Activated CD4-positive, alpha-beta T cell treated with anti-CD3 and anti-CD28 coated beads, Interleukin-2, amount 10 ng/mL, durations not matched to agents 24 days and 14 days (primary cell): ENCODE measurements at places on chromosomes 1 and 21.
A peak's percentile ranks its signal among the peaks of the same experiment; 100 is the strongest.

DNA sequence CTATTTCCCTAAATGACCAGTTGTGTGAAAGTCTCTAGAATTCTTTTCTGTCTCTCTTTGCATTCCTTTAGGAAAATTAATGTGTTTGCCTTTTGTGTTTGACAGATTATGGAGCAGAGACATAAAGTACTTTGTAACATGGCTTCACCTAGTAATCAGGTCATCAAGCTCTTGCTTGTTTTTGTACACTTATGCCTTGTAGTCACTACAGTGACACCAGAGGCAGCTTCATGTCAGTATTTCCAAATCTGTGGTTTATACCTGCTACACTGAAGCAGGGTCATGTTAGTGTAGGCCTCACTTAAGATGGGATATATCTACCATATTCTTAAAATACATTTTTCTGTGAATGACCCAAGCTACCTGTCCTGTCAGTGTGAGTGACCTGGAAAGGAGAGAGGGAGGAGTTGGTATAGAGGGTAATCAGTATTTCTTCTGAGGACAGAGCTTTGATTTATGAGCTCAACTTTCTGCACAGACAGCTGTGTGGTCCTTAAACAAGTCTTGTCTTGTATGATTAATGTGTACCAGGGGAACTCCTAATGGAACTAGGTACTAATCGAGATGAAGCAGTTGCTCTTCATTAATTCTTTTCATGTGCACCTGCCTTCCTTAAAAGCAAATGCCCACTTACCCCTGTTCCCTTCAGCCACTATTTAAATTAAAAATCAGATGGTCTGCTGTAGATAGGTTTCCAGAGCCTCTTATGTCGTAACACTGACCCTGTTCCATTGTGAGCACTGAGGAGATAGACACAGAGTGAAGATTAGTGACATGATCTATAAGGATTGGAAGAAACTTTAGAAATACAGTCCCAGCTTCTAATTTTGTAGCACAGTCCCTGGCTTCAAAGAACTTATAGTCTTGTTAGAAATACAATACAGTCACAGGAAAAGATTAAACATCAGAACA is 45.7 kb downstream of the MACO1 start:
- H3K4me3 ChIP-seq, result no peak overlapping the region
- no peak for DNase-seq
- peaks cover 21% of the 10 kb centered on the region for H3K36me3 ChIP-seq
- peaks cover 34% of the 10 kb centered on the region for H3K4me1 ChIP-seq
- H3K27me3 ChIP-seq, result no peaks in the 10 kb centered on the region

DNA sequence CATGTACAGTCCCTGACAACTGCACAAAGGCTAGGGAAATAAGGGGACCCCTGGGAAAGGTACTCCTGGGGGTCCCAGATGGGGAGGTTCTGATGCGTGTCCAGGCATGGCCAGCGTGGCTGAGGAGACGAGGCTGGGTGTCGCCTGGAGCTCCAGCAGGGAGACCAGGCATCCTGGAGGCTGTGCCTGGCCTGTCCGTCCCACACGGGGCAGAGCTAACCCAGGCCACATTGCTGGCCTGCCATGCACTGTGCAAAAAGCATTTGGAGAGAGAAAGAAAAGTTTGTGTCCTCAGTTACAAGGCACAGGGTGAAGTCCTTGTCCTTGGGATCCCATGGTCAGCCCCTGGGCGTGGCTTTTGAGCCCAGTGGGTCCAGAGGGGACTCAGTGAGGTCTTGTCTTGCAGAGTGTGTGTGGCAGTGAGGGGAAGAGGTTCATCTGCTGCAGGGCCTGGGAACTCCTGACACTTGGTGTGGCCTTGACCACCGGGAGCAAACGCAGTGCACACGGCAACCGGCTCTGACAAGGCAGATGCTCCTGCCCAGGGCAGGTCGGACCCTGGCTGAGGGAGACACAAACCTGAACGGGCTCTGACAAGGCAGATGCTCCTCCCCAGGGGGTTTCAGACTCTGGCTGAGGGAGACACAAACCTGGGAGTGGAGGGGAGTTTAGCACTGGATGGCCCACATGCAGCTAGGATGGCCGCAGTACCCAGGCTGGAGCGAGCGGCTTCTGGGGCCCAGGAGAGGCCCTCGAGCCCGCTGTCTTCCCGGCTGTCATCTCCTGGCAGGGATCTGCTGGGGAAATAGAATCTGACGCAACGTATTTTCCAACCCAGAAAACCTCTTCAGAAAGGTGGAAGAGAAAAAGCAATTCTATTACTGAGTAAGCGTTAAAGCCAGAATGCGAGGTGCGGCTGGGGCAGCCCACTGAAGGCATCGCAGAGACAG is 37.3 kb upstream of the COL18A1 start:
- H3K36me3 ChIP-seq, result no peaks in the 10 kb centered on the region
- peaks cover 14% of the 10 kb centered on the region for H3K4me1 ChIP-seq
- peak overlapping the region; percentile 11 for H3K27ac ChIP-seq

DNA sequence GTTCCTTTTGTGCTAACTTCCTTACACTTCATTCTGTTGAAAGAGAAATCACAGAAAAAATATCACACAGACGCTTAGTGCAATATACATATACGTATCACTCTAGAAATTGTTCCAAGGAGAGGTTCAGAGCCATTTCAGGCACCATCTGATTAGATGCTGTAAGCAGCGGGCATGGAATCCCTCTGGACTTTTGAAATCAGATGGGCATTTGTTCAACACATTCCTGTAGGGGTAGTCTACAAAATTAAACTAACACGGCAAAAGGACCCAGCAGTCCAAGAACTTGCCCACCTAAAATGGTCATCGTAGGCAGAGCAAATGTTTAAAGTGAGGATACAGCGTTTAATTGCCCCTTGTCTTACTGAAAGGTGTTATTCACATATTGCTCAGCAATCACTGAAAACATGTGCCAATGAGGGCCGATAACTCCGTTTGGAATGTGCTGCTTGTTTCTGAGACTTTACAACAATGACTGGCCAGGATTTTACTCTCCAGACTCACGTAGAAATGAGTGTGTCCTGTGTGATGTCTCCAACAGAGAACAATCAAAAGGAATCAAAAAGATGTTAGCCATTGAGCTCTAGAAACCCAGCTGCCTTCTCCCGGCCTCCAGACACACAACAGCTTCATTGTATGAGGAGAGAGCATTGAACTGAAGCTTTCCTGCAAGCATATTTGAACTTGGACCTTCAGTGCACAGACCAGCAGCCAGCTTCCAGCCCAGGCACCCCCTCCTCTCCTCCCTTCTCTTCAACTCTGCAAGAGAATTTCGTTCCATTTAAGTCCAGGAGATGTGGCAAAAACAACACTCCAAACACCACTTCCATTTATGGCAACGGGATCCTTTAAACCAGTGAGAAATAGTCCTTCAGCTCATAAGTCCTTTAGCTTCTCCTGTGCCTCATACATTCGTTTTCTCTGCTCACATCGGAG is 32.1 kb upstream of the ADORA3 start:
- no peaks in the 10 kb centered on the region for H3K36me3 ChIP-seq
- peaks cover 9% of the 10 kb centered on the region for H3K4me1 ChIP-seq
- DNase-seq, result no peak
- H3K4me3 ChIP-seq, result no peak overlapping the region

DNA sequence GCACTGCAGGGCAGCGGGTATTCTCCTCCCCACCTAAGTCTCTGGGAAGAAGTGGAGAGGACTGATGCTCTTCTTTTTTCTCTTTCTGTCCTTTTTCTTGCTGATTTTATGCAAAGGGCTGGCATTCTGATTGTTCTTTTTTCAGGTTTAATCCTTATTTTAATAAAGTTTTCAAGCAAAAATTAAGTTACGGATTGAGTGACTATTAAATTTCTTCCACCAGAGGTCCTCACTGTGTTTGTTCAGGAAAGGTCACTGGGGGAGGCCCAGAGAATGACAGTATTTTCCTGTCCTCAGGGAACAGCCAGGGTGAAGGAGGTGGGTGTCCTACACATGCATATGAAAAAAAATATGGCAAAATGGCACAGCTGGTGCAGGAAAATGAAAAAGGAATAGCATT is 4.4 kb upstream of the ELF3 start:
- no peak overlapping the region for H3K27ac ChIP-seq
- H3K4me3 ChIP-seq, result no peak overlapping the region
- no peaks in the 10 kb centered on the region for H3K27me3 ChIP-seq
- no peak for DNase-seq
- peaks cover 2% of the 10 kb centered on the region for H3K4me1 ChIP-seq
- peaks cover 19% of the 10 kb centered on the region for H3K36me3 ChIP-seq

DNA sequence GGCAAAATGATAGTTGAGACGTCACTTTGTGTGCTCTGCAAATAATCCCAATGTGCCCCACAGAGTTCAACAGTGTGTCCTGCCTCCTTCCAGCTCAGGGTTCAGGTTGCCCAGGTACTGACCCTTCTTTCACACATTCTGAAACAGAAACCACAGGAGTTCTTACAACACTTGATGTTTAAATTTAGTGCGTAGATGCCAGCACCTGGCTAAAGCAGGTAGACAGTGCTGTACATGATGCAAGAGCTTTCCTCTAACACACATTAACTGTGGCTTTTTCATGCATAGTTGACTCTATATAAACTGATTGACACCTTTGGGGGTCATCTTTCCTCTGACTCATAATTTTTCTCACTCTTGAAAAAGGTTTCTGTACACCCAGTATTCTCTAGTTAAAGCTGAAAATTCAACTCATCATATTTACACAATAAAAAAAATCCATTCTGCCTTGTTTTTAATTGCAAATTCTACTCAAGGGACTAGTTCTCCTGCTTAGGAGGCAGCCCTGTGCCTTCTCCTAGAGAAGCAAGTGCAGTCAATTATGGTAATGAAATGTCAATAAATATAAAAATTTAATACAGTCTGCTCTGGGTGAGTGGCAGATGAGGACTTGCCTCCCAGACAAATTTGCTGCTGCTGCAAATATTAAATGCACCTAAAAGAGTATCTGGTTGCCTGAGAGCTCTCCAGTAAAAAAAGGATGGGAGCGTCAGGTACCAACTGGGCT is 91.4 kb downstream of the NR5A2 start:
- H3K36me3 ChIP-seq, result no peaks in the 10 kb centered on the region
- DNase-seq, result no peak
- no peak overlapping the region for H3K27ac ChIP-seq
- peaks cover 28% of the 10 kb centered on the region for H3K27me3 ChIP-seq
- H3K4me3 ChIP-seq, result no peak overlapping the region

DNA sequence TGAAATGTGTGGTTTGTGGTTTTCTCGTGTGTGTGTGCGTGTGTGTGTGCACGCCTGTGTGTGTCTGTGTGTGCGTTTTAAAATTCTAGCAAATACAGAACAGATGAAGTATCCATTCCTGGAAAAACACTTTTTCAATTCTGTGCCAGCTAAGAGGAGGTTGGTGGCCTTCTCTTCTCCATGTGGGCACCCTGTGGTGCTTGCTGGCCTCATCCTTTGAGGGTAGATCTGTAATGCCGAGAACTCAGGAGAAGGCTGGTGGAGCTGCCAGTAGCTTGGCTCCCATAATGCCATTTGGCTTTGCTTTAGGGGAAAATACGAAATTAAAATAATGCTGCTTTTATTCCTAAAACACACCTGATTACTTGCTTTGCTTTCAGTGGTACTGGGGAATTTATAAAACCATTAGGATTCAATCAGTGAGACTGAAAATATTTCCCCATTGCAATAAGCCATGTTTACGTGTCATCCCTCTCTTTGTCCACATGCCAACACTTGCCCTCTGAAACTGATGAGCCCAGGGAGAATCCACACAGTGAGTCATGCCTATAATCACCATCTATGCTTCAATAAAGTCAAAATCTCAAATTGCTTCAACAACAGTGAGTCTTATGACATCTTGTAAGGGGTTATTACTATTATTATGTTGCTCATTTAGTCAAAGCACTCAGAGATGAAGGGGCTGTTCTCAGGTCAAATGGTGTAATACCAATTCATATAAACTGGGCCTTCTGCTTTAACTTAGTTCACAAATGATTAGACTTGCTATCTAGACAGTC is 39.2 kb downstream of the ABCA4 start:
- H3K4me3 ChIP-seq, result no peak overlapping the region
- no peaks in the 10 kb centered on the region for H3K36me3 ChIP-seq
- H3K4me1 ChIP-seq, result no peaks in the 10 kb centered on the region
- no peak for DNase-seq

DNA sequence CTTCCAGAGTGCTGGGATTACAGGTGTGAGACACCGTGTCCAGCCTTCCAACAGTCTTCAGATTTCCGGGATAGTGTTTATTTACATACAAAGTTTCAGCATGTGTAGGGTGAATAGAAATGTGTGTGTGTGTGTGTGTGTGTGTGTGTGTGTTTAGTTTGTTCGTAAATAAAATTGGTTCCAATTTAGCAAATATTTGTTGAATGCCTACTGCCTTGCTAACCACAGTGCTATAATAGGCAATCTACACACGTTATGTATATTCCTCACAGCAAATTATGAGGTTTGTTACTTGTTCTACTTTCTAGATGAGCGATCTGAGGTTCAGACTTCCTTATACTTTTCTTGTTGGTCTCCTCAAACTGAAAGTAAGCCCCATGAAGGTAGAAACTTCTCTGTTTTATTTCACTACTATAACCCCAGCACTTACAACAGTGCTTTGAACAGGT is 32.8 kb upstream of the EPS15 start:
- no peaks in the 10 kb centered on the region for H3K27me3 ChIP-seq
- no peak for DNase-seq
- H3K36me3 ChIP-seq, result no peaks in the 10 kb centered on the region
- no peak overlapping the region for H3K27ac ChIP-seq
- no peak overlapping the region for H3K4me3 ChIP-seq
- H3K4me1 ChIP-seq, result peaks cover 17% of the 10 kb centered on the region
